Temporal lobe (tissue), 4 donors: ENCODE measurements at places on chromosomes 5 and 9. TPM values are rescaled to one million over a fixed set of nuclear protein-coding genes. Genes with fewer than 3 reads are reported as not detected.

The PRPF4 gene
- 17.0 TPM for total RNA-seq

The SMIM33 gene
- not detected for total RNA-seq

The SLC30A5 gene
- 37.1 TPM for total RNA-seq

The RASEF gene
- total RNA-seq = 0.25 TPM

The ZDHHC21 gene
- total RNA-seq = 36.4 TPM
